ENCODE measurements at places on chromosomes 6 and 20.

DNA sequence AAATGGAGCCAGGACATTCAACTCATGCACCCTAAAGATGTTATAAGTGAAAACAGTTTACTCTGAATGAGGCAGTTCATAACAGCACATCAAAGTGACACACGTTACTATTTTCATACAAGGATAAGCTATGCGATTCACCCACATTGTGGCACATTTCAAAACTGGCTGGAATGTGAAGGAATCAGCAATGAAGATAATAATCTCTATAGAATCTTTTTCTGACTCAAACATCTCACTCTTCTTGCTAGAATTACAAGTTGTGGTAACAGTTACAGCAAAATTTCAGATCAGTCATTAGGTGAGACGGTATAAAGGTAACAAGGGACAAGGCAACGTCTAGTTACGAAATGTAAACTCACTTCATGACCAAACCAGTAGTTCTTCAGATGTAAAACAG, 17.5 kb downstream of the TMEM244 start:
- H3K36me3 ChIP-seq: no peaks in the 10 kb centered on the region
- peaks cover 30% of the 10 kb centered on the region for H3K27me3 ChIP-seq
- H3K27ac ChIP-seq: no peak overlapping the region
- DNase-seq: no peak
- no peak overlapping the region for H3K4me3 ChIP-seq

DNA sequence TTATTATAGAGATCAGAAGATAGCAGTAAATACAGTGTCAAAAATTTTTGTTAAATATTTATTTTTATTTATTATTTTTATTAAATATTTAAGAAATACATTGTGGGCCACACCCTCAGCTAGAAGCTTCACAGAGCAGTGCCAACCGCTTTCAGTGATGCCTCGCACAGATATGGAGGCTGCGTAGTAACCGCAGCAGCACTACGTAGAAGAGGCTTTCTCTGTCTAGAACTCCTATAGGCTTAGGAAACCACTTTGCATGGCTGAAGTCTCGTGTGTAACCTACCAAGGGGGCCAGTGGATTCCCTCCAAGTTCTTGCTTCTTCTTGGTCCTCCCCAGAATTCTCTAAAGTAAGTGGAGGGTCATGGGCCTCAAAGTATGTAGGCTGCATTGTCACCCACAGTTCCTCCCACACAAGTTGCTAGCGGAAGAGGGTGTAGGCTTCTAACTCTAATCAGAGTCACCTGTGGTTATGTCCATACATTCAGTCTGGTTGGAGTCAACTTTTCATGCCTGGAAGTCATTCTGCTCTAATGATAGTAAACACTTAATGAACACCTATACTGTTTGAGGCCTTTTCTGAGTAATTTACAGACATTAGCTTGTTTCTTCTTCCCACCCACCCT, 285.6 kb downstream of the CDKAL1 start:
- H3K4me3 ChIP-seq: no peak overlapping the region
- no peak for DNase-seq
- no peaks in the 10 kb centered on the region for H3K4me1 ChIP-seq
- no peak overlapping the region for H3K27ac ChIP-seq
- peaks cover 12% of the 10 kb centered on the region for H3K36me3 ChIP-seq

DNA sequence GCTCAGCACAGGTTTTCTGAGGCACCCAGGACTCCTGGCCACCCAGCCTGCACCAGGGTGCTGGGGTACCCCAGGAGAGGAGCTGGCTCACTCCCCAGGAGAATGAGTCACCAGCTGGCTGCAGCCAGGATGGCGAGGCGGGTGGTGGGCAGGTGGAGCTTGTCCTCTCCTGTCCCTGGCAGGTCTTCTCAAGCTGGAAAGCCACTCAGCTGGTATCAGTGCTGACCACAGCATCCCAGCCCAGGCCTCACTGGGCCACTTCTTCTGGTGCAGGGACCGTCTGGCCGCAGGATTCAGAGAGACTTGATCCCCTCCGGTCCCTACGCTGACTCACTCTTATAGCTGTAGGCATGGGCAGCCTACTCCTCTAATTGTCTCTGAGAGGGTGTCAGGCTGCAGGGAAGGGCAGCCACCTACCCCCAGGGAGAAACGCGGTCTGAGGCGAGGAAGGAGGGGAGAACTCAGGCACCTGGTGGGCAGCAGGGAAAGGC, 22.2 kb downstream of the TFEB start:
- H3K4me1 ChIP-seq: peaks cover 13% of the 10 kb centered on the region
- no peaks in the 10 kb centered on the region for H3K36me3 ChIP-seq
- no peak overlapping the region for H3K4me3 ChIP-seq
- H3K27me3 ChIP-seq: no peaks in the 10 kb centered on the region

DNA sequence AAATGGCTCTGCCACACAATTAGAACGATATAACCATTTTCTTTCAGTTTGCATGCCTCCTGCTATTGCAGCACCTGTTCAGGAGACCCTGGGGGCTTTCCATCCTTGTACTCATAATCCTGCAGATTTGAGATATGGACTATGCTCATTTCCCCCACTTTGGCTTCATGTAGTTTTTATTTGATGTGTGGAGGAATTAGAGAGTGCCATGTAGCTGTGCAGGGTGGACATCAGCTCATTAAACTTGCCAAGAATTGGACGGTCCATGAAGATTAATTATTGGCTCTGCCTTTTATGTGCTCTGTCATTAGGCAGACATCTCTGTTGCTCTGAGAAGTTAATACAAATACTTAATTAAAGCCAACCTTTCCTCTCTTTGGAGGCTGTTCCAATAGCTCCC, 66.2 kb upstream of the CD83 start:
- no peak overlapping the region for H3K4me3 ChIP-seq
- no peaks in the 10 kb centered on the region for H3K4me1 ChIP-seq
- no peak for DNase-seq
- no peaks in the 10 kb centered on the region for H3K36me3 ChIP-seq
- H3K27ac ChIP-seq: no peak overlapping the region

- peaks cover 25% of the 10 kb centered on the region for H3K4me1 ChIP-seq
- DNase-seq: no peak
- H3K27ac ChIP-seq: peak overlapping the region; percentile 96
- H3K27me3 ChIP-seq: peaks cover 5% of the 10 kb centered on the region
- peaks cover 55% of the 10 kb centered on the region for H3K36me3 ChIP-seq
These were observed 1.7 kb downstream of the SNHG17 start for GRCh38 chr20:38433304-38433972.

DNA sequence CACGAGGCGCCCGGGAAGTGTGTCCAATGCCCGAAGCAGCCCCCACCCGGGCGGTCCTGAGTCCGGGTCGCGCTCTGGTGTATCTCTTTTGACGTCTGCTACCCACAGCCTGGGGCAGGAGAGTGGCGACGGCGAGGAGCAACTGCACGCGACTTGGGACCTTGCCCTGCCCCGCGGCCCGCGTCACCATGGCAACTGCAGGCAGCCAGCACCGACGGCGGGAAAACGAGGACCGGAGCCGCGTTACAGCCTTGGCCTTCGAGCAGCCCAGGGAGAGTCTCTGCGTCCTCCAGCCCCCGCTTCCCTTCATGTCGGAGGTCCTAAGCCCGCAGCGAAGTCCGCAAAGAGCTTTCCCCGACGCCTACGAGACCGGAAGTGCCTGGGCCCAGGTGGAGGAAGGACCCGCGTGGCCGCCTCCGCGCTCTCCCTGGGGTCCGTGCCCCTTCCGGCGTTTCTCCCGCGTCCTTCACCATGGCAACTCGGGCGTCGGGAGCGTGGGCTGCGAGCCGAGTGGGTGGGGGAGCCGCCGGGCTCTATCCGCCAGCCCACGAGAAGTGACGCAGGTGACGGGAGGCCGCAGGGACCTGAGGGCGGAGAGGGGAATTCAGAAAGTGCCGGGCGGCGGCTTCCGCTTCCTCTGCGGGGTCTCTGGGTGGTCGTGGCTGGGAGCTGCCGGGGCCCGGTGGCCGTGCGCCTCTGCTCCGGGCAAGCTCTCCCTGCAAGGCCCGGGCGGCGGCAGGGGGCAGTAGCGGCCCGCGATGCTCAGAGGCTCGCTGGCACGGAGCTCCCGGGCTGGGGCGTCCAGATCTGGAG, 88.6 kb upstream of the TGM3 start:
- H3K27ac ChIP-seq: peak overlapping the region; percentile 61
- H3K4me1 ChIP-seq: no peaks in the 10 kb centered on the region
- H3K4me3 ChIP-seq: peak overlapping the region; percentile 80
- peaks cover 22% of the 10 kb centered on the region for H3K27me3 ChIP-seq
- DNase-seq: peak; percentile 52

- no peak overlapping the region for H3K27ac ChIP-seq
- H3K36me3 ChIP-seq: no peaks in the 10 kb centered on the region
- DNase-seq: no peak
- no peaks in the 10 kb centered on the region for H3K4me1 ChIP-seq
- H3K4me3 ChIP-seq: no peak overlapping the region
These were observed 387.9 kb downstream of the ADGRB3 start for GRCh38 chr6:69022993-69023392.

DNA sequence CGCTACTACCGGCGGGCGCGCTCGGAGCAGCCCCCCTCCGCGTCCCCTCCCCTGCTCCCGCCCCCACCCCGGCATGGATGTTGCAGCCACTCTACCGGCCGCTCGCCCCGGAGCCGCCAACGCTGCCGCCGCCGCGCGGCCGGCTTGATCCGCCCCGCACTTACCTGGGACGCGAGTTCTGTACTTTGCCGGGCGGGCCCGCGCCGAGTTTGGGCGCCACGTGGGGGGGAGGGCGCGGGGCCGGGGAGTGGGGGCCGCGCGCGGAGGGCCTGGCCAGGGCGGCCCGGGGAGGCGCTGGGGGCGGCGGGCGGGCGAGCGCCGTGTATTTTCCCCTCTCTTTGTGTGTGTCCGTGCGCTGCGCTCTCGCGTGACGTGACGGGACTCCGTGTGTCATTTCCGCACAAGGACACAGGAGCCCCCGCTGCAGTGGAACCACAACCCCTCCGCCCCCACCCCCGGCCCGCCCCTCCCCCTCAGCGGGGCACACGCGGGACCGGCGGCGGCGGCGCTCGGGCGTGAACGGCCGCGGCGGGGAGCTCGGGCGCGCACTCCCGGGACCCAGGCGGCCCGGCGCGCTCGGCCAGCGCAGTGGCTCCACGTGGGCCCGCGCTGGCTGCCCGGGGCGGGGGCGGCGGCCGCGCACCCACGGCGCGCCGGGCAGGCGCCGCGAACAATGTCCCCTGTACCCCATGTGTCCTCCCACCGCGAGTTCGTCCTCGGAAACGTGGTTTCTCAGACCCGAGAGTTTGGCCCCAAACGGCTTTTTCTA, at the start of gene BEND3:
Gene BEND3, minus strand, starts transcription at position 590 of the 769 bp plus-strand sequence. CDS start 16,230 bp downstream, outside the sequence.
- peak; percentile 37 for DNase-seq
- peak within 1 kb of the TSS; percentile 84 for H3K4me3 ChIP-seq
- H3K27ac ChIP-seq: peak within 1 kb of the TSS; percentile 80
- peaks cover 18% of the 10 kb centered on the region for H3K27me3 ChIP-seq
- peaks cover 1% of the 10 kb centered on the region for H3K36me3 ChIP-seq

GRCh38 chr6:119830494-119831295, 481.1 kb upstream of the MAN1A1 start:
- H3K36me3 ChIP-seq: no peaks in the 10 kb centered on the region
- no peak for DNase-seq
- H3K4me3 ChIP-seq: no peak overlapping the region
- peaks cover 4% of the 10 kb centered on the region for H3K27me3 ChIP-seq
- no peaks in the 10 kb centered on the region for H3K4me1 ChIP-seq

- peak overlapping the region; percentile 49 for H3K4me3 ChIP-seq
- no peaks in the 10 kb centered on the region for H3K27me3 ChIP-seq
- H3K36me3 ChIP-seq: peaks cover 2% of the 10 kb centered on the region
- H3K27ac ChIP-seq: peak overlapping the region; percentile 31
These were observed 56.9 kb upstream of the PRND start for GRCh38 chr20:4664691-4665360.

DNA sequence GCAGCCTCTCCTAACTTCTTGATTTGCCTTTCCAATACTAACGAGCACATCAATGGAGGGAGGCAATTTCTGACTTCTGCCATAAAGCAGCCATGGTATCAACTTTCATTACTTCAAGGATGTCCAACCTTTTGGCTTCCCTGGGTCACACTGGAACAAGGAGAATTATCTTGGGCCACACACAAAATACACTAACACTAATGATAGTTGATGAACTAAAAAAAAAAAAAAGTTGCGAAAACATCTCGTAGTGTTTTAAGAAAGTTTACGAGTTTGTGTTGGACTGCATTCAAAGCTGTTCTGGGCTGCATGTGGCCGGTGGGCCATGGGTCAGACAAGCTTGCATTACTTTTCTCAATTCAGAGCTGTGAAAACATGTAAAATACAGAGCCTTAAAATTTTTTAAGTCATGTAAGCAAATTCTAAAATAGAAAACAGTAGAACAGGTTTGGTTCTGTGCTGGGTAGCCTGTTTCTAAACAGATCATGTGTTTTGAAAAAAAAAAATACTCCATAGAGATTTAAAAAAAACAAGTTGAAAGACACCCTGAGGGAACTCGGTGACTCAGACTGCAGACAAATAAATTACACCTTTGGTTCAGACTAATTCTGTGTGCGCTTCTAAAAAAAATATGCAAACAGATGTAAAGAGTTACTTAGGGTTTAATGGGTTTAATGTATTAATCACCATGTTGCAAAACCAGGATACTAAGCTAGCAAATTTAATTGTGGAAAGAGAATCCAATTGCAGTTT, 43.6 kb upstream of the SLC22A23 start:
- H3K36me3 ChIP-seq: no peaks in the 10 kb centered on the region
- no peak for DNase-seq
- H3K27ac ChIP-seq: no peak overlapping the region
- H3K4me3 ChIP-seq: no peak overlapping the region
- H3K4me1 ChIP-seq: no peaks in the 10 kb centered on the region
- H3K27me3 ChIP-seq: peaks cover 2% of the 10 kb centered on the region

GRCh38 chr6:131383421-131384411, 189.3 kb upstream of the ARG1 start:
- no peak for DNase-seq
- H3K27ac ChIP-seq: no peak overlapping the region
- H3K27me3 ChIP-seq: no peaks in the 10 kb centered on the region
- peaks cover 4% of the 10 kb centered on the region for H3K36me3 ChIP-seq
- no peak overlapping the region for H3K4me3 ChIP-seq

GRCh38 chr6:156197513-156197912, 579.7 kb upstream of the ARID1B start:
- no peak for DNase-seq
- no peaks in the 10 kb centered on the region for H3K36me3 ChIP-seq
- peak overlapping the region; percentile 30 for H3K27ac ChIP-seq
- H3K4me3 ChIP-seq: no peak overlapping the region
- H3K4me1 ChIP-seq: peaks cover 14% of the 10 kb centered on the region
- H3K27me3 ChIP-seq: no peaks in the 10 kb centered on the region

Measured in activated T-helper 1 cell treated with anti-CD3 and anti-CD28 coated beads, Interleukin-12 subunit alpha, Interleukin-12 subunit beta, Interleukin-2, Interleukin-4 antibody, amounts not matched to agents 30 ng/mL and 10 ng/mL and 1 ng/mL, durations not matched to agents 14 hours and 24 hours and 36 hours (primary cell).